ENCODE measurements at places on chromosomes 16 and 17.

- DNase-seq, result no peak
Observed at GRCh38 chr16:89113152-89113547, 19.5 kb downstream of the ACSF3 start.

DNA sequence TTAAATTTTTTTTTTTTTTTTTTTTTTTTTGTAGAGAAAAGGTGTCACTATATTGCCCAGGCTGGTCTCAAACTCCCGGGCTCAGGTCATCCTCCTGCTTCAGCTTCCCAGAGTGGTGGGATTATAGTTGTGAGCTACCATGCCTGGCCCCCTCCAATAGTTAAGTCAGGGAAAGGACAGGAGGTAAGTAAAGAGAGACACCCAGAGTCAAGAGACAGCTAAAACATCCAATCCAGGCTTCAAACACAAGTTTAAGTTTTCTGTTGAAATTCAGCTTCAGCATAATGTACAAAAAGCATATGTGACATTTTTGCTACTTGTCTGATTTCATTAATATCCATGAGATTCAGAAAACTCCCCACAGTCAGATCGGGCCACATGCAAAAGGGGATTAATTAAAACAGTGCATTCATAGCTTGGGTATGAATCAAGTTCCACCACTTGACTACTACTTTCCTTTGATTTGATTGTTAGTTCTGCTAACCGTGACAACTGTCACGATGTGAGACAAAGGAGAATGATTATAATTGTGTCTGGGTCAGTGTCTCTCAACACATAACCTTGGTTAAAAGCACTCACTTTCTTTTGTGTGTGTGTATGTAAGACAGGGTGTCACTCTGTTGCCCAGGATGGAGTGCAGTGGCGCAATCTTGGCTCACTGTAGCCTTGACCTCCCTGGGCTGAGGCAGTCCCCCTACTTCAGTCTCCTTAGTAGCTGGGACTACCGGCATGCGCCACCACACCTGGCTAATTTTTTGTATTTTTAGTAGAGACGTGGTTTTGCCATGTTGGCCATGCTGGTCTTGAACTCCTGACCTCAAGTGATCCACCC lies 184.9 kb downstream of the PARN start:
- DNase-seq, result no peak

GRCh38 chr16:88569614-88569984 lies 604 bp upstream of the ZC3H18 start:
- DNase-seq, result no peak

DNA sequence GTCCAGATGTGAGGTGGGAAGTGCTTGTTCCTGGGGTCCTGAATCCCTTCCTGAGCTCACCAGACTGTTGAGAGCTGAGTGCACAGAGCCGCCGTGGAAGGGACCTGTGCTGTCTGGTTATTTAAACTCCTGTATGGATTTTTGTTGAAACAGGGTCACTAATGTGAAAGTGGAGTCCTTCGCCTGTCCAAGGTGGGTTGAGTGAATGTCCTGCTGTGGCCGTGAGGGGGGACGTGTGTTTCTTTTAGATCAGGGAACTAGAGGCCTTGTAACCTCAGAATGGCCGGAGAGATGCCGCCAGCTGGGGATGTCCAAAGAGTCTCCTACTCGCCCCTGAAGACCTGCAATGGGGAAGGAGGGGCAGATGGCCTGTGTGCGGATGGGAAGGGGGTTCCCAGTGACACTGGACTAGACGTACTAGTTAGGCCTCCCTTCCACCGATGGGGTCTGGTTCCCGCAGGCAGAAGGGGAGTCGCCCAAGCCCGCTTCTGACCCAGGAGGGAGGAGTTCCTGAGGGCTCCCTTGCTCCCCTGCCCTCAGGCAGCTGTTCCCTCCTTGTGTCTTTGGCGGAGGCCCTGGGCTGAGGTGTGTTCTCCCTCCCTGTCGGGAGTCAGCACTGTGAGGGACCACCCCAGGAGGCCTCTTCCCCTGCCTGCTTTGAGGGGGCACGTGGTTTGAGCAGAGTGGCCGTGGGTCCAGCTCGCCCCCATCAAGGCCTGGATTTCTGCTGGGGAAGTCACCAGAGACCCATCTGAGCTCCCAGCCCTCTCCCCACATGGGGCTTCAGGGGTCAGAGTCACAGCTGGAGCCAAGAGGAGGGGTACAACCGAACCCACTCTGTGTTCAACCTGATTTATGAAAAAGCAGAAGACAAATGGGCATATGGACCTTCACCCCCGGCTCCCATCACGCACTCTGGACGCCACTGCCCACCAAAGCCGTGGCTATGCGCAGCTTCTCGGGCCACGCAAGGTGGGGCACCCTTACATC lies 30.9 kb downstream of the OR1D5 start:
- DNase-seq, result no peak

DNA sequence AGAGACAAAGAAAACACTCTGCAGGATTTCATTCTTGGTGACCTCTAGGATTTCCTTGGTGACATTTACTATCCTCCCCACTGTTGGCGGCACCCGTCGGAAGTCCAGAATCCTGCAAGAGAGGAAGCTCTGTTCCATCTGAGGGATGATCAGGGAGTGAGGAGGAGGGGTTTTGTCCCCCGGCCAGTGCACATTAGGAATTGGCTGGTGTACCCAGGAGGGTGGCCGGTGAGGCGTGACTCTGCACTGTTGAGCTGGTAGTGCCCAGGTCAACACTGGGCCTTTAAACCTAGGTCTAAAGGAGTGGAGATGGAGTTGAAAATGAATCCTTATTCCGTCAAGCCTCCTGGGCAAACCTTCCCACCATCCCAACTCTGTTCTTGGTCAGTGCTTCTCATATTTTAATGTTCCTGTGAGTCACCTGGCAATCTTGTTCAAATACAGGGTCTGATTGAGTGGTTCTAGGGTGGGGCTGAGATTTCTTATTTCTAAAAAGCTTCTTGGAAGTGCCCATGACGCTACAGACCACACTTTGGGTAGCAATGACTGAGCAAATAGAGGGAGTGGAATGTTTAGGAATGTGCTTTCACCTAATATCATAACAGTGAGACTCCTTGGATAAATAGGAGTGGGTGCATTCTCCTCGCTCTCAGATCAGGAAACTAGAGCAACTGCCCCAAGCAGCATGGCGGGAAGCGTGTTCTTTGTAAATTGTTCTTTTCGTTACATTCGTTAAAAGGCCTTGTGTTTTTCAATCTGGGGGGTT lies 30.7 kb downstream of the PRKAR1A start:
- no peak for DNase-seq

- DNase-seq, result no peak
Observed at GRCh38 chr16:65908568-65908967, 457.9 kb upstream of the CDH5 start.

- DNase-seq, result no peak
Observed at GRCh38 chr17:65388911-65389310, 172.5 kb downstream of the AXIN2 start.

- DNase-seq, result no peak
Observed at GRCh38 chr17:66938656-66939055, 25.9 kb upstream of the CACNG4 start.

DNA sequence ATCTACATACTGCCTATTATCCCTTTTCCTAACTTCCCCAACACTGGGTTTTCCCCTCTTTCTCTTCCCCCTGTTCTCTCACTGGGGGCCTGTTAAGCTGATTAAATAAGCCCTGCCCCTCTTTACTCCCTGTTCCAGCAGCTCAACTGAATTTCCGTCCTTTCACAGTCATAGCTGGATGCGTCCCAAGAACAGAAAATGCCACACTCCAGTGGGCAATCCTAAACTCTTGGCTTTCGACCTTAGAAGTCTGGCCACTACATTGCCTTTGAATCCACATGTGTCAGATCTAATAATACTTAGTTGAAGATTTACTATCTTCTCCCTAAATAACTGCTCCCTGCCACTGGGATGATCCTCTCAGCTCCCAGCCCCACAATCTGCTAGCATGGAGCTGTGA lies 34.5 kb downstream of the KCNJ16 start:
- no peak for DNase-seq

- DNase-seq, result no peak
Observed at GRCh38 chr16:58475091-58475619, 24.8 kb upstream of the NDRG4 start.

DNA sequence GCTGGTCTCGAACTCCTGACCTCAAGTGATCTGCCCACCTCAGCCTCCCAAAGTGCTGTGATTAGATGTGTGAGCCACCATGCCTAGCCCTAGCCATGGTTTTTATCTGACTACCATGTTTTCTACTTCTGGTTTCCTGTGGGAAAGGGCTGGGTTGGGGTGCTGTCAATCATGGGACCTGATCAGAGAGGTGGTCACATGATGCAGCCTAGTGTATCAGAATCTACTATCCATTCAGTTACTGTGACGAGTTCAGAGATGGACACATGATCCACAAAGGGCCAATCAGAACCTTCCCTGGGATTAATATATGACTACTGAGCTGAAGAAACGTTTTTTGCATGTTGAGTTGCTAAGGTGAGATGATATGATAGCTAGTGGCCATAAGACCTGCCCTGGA lies 59.1 kb downstream of the ABCC6 start:
- DNase-seq, result no peak

GRCh38 chr17:63429766-63430165 lies 16.3 kb downstream of the CYB561 start:
- DNase-seq, result no peak

DNA sequence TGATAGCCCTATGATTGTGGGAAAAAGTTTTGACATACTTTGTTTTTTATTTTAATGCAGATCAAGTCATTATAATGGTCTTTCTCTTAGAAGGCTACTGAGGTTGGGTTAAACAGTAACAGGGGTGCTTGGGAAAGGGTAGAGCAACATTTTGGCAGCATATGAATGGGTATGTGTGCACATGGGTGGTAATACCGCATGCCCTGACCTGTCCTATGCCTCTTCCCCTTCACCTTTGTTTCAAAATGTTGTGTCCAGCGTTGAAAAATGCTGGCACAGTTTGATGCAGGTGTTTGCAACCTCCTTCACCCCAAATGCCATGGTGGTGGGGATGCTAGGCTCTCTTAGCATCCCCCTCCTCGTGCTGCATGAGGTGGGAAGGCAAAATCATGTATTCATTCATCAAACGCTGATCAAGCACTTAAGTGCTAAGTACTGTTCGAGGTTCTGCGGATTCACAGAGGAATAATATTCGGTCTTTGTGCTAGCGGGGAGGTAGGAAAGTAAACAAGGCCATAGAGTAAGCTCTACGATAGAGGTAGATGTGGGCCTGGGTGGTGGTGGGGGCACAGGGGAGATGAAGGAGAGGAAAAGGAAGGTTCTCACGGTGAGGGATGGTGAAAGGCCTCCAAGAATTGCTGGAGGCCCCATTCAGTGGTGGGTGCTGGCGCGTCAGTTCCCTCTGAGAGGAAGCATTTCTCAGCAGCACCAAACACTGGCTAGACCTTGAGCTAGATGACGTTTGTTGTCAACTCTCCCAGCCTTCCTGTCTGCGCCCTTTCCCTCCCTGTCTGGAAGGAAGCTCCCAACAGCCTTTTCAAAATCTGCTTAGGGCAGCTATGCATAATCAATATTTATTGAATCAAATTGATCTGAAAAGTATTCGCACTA lies 13.3 kb upstream of the MARCHF10 start:
- DNase-seq, result no peak

DNA sequence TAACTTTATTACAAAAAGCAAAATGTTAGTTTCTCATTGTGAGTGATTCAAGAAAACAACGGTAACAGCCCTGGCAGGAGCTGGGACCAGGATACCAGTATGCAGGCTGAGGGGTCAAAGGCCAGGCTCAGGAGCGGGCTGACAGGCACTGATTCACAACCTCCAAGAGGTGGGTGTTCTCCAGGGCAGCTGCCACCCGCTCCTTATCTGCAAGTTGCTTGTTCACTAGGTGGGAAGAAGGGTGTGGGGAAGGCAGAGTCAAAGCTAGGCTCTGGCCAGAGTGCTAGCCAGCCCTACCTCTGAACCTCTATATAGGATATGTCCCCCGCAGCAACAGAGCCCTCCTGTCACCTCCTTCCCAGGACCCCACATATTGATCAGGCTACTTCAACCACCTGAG lies 2.1 kb downstream of the CIAO2B start:
- no peak for DNase-seq

- DNase-seq, result no peak
Observed at GRCh38 chr17:17051791-17052461, 9.7 kb downstream of the MPRIP start.

DNA sequence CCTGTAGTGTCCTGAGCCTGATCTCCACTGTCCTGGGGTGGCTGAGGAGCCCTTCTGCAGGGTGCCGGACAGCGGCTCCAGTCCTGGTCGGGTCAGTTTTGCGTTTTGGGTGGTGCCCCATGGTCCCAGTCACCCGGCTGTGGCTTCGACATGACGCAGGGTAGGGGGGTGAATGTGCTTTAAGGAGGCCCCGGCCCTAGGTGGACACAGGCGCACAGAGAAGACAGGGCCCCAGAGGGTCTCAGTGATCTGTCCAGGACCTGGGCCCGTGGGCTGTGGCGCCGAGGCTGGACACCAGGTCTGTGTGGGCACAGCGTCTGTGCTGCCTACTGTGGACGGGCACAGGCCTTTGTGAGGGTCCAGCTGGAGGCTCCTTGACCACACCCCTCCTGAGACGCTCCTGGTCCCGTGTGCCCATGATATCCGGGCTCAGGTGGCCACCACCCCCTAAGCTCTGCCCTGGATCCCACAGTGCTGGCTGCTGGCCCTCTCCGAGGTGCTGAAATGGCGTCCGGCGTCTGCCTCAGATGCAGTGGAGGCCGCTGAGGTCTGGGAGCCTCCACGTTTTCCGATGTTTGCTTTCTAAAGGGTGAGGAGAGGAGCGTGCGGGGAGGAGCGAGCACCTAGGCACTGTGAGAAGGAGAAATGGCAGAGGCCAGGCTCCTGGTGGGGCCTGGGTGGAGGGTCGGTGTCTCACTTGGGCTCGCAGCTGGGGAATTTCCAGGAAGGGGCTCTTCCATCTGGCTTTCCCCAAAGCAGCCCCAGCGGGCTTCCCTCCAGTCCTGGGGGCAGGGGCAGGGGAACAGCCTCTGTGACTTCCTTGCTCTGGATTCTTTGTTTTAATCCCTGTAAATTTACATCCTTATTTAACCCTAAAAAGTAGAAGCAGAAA lies 56.1 kb upstream of the ACSF3 start:
- DNase-seq, result no peak

DNA sequence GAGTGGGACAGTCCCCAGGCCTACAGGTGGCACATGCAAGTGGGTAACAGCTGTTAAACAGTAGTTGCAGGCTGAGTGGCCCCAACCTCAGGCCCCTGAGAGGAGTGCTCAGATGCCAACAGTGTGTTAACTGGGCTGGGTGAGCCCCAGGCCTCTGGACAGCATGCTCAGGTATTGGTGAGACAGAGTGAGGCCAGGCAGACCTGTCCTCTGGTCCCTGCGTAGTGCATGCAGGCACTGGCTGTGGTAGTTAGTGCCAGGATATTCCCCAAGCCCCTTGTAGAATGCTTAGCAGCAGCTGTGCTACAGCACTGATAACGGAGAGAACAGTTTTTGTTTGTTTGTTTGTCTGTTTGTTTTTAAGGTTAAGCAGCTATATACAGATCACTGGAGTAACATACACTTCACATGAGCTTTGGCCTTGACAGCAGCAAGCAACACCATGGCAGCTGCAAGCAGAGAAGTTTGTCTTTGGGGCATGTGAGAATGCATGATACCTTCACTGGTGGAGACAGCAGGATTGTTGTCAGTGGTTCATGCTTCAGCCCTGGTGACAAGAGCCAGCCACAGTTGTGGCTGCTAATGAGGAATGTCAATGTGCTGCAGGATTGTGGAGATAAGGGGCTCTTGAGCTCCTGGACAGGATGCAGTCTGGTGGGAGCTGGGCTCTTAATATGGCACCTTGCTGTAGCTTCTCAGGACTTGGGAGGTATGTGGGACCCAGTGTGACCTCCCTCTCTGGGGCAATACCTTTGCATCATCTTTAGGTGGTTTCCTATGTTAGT lies 614.4 kb downstream of the CDH11 start:
- no peak for DNase-seq

- no peak for DNase-seq
Observed at GRCh38 chr17:44575403-44575802, 18.1 kb downstream of the FZD2 start.
